ENCODE measurements at places on chromosomes 5 and 9.

DNA sequence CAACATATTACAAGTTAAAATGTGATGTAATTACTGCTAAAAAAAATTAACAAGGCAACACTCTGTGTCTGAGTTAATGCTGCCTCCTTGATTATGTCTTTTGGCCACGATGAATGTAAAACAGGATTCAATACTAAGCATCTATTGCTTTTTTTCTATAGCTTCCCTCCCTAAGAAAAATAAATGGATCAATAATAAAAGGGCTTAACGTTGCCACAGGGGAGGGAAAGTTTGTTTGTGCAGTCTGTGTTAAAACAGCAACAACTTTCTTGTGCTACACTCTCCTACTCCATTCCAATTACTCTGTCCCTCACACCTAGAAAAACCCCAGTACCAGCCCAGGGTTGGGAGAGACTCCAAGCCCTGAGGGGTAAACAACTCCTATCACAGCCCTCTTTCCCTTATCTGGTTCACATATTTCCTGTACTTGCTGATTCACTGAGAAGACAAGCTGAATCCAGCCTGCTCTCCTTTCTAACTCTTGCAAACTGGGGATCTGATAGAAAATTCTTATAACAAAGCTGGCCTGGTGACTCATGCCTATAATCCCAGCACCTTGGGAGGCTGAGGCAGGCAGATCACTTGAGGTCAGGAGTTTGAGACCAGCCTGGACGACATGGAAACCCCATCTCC is 44.8 kb downstream of the PTPN3 start:
- DNase-seq = peak; percentile 56

- DNase-seq = no peak
Observed at GRCh38 chr5:169149317-169149716, 151.6 kb downstream of the SLIT3 start.

- no peak for DNase-seq
Observed at GRCh38 chr5:1402611-1403255, 42.5 kb downstream of the SLC6A3 start.

GRCh38 chr5:31479706-31480105 is 52.2 kb downstream of the DROSHA start:
- no peak for DNase-seq

- DNase-seq = peak; percentile 91
Observed at GRCh38 chr5:151157426-151158286, at the start of gene ANXA6. TSS of gene ANXA6 (minus strand) at chr5:151157779. CDS start at chr5:151147901, 9,878 bp downstream.

- no peak for DNase-seq
Observed at GRCh38 chr5:144581044-144581443, 410.4 kb downstream of the KCTD16 start.
